ENCODE measurements at places on chromosomes 3 and 15.

DNA sequence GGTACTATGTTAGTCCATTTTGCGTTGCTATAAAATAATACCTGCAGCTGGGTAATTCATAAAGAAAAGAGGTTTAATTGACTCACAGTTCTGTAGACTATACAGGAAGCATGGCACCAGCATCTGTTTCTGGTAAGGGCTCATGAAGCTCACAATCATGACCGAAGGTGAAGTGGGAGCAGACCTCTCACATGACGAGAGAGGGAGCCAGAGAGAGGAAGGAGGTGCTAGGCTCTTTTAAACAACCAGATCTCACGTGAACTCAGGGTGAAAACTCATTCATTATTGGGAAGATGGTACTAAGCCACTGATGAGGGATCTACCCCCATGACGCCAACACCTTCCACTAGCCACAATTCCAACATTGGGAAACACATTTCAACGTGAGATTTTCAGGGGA, 301.7 kb upstream of the MDFIC2 start:
- DNase-seq = no peak

DNA sequence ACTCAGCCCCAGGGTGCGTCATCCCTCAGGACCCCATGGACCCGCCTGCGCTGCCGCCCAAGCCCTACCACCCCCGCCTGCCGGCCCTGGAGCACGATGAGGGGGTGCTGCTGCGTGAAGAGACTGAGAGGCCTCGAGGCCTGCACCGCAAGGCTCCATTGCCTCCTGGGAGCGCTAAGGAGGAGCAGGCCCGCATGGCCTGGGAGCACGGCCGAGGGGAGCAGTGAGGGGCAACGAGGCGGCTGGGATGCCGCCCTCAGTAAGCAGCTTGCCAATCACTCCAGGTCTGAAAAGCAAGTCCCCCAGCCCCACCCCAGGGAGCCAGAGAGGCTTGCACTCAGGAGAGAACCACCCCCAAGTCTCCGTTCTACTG, 3.8 kb upstream of the MANF start:
- DNase-seq = no peak

DNA sequence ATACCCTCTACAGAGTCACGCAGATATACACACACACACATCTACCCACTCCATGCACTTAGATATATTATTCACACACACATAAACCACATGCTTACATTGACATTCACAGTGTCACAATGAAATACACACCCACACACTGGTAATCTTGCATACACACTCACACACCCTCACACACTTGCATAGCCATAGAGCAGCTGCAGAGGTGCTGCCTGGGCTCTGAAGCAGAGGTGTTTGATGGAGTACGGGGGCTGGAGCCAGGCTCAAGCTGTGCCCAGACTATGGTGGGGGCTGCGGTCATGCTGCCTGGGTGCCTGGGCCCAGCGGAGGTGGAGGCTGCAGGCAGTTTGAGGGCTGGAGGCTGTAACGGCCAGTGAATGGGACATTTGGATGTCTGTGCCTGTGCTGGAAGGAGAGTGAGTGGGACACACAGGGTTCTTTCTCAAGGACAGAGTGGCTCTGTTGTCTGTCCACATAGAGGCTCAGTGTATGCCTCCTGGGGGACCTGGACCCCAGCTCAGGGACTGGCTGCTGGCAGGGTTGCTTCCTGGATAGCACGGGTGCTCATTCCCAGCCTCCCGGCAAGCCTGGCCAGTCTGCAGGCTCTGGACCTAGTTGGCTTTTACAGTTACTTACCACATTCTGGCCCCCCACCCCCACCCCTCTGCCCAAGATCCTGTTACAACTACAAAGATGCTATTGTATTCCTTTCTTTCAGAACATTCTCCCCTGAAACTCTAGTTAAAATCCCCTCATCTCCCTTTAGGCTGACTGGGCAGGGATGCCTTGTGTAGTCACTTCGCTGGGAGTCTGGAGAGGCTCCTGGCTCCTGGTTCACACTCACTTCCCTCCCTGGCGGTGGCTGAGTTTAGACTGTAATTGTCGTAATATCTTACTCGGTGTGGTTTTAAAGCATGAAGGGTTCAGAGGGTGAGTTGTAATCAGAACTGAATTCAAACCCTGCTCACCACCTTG, 12.5 kb downstream of the GASK1A start:
- no peak for DNase-seq

- DNase-seq = no peak
Observed at GRCh38 chr15:77517579-77517978, 96.9 kb downstream of the HMG20A start.

DNA sequence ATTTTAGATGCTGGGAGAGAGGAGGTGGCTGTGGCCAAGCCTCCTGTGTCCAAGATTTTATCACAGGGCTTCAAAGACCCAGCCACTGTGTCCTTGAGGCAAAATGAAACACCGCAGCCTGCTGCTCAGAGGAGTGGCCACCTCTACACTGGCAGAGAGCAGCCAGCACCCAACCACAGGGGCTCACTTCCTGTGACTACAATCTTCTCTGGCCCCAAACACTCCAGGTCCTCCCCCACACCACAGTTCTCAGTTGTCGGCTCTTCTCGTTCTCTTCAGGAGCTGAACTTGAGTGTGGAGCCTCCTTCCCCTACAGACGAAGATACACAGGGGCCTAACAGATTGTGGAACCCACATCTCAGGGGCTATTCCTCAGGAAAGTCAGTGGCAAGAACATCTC, 45.6 kb downstream of the CDAN1 start:
- DNase-seq = no peak

GRCh38 chr3:108086653-108087052, 4.2 kb downstream of the CD47 start:
- no peak for DNase-seq

GRCh38 chr3:9820946-9821345, 10.9 kb downstream of the TTLL3 start:
- DNase-seq = no peak

DNA sequence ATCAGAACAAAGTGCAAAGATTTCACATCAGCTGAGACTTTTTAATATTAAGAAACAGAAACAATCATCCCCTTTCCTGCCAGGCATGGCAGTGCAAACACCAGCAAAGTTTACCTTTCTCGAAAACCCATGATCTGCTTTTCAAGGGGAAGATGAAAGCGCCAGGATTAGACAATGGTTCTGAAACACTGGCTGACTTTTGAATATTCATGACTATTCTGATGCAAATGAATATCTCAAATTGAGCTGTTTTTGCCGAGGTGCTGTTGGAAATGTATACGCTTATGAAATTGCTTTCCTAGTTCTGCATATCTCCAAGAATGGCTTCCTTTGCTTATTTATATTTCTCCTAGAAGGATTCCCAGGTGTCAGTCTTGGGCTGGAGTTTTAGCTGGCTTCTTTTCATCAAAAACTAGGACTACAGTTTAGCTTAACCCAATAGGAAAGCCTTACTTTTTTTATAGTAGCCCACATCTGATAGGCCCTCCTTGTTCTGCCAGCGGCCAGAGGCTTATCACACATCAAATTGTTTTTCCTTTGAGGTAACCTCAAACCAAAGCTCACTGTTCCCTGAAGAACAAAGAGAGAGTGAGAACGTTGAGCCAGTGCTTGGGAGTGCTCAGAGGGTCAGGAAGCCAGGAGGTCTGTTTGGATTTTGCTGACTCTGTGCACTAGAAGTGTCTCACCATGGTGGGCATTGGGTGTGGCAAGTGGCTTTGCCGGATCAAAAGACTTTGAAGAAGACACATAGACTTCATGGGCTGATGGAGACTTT, 74.0 kb upstream of the PLCL2 start:
- DNase-seq = no peak

GRCh38 chr15:53129121-53129904, 339.2 kb upstream of the ONECUT1 start:
- DNase-seq = no peak

GRCh38 chr15:101206176-101206591, 45.7 kb downstream of the CHSY1 start:
- DNase-seq = peak; percentile 89

- no peak for DNase-seq
Observed at GRCh38 chr3:8982509-8982908, 19.2 kb upstream of the RAD18 start.

- DNase-seq = no peak
Observed at GRCh38 chr3:189978753-189979152, 141.9 kb downstream of the P3H2 start.

DNA sequence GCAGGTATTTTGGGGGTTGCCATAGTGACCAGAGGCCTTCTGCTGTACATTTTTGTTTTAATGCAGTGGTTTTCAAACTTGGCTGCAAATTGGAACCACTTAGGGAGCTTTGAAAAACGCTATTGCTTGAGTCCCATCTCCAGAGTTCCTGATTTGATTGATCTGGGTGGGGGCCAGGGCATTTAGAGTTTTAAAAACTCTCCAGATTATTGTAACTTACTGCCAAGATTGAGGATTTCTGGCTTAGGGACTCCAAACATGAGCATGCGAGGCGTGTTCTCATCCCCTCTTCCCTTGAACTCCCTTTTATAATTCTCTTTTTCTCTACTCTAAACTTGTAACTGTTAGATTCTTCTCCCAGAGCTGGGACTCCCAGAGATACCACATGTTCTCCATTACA, 340.8 kb upstream of the SUCLG2 start:
- DNase-seq = no peak

- DNase-seq = no peak
Observed at GRCh38 chr3:127026036-127026435, 43.1 kb downstream of the PLXNA1 start.

GRCh38 chr15:99169769-99170311, 65.0 kb downstream of the SYNM start:
- no peak for DNase-seq

- no peak for DNase-seq
Observed at GRCh38 chr3:112492124-112492523, 7.1 kb downstream of the BTLA start.
